ENCODE measurements at places on chromosomes 4 and X. TPM values are rescaled to one million over a fixed set of nuclear protein-coding genes. Genes with fewer than 3 reads are reported as not detected.
A peak's percentile ranks its signal among the peaks of the same experiment; 100 is the strongest.

Gene MAGEA2
- not detected for total RNA-seq

Gene MAGEA1
- total RNA-seq, result not detected

Gene ZNF157
- 0.13 TPM for total RNA-seq

Gene NSUN7
- 6.8 TPM for total RNA-seq

Gene ENPP6
- 0.19 TPM for total RNA-seq

DNA sequence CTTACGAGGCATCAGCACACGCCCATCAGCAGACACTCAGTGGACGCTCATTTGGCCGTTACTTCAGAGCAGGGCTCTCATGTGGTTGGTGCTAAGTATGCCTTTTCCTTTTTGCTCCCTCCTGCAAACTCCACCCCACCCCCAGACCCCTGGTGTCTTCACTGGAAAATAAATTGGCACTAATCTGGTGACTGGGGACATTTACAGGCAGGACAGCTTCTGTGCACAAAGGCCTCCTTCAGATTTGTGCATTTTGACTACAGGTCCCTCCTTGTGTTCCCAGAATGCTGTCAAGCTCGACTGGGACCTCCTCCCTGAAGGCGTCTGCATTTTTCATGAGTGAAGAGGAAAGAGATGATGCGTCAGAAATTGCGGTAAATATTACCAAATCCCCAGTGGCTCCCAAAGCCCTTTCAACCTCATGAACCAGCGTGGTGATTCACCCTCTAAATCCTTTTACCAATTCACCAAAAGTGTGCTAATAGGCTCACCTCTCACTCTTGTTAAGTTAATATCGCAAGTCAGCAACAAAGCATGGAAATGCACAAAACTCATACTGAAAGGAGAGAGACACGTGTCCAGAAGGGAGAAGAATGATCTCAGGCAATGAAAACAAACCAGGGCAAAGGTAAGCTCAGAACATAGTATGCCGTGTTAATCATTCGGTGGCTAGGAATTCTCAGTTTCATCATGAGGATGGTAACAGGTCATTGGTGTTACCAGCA is 119.0 kb downstream of the NKX6-1 start:
- DNase-seq, result no peak

- DNase-seq, result peak; percentile 88
Observed at GRCh38 chrX:48071064-48071985, at the start of gene ZNF630. TSS of gene ZNF630 (minus strand) at chrX:48071640. CDS start at chrX:48066886, 4,754 bp downstream.

DNA sequence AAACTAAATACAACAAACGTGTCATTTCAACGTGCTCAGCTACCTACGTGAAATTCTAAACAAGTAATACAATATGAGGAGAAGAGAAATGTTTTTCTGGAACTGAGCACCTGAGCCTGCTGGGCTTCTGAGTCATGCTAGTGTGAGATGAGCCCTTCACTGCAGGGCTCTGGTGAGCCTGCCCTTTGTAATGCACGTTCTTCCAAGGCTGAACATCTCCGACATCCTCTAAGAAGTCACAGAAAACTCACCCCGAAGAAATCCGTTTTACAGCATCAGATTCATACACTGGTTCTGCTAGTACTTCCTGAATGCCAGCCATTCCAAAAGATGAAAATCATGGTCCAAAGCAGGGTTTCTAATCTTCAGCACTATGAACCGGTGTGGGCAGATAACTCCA is 157.1 kb downstream of the AMELX start:
- DNase-seq, result no peak

DNA sequence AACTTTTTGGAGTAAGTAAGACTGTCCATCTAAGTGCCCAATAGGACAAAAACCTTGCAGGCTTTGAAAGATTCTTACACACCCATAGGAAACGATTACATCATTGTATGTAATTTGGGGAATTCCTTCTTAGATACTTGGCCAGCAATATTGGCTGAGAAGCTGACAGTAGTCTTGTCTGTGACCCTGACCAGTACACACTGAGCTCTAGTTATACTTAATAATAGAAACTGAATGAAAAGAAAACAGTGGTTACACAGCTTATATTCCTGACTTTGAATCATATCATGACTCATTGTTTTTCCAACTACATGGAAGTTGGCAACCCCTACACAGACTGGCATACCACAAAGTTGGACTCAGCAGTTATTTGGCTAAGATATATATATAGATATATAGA is 7.1 kb upstream of the TLR2 start:
- no peak for DNase-seq

DNA sequence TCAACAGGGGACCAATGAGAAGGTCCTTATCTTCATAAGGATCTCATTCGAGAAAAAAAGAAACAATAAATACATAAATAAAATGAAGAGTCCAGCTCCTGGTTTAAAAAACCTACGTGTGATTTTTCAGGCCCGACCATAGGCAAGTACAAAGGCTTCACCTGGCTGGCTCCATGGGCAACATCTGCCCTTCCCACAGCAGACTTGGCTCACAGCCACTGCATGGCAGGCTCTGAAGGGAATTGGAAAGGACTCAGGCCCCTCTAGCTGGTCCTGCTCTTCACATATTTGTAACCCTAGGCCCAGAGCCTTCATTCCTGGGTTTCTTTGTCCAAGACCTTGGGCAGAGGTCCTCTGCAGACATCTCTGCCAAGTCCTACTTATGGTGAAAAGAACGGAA is 228.1 kb downstream of the QDPR start:
- DNase-seq, result no peak

All from aorta (tissue), 5 donors.